Caki2 (cell line): ENCODE measurements at places on chromosomes 13 and 19. TPM values are rescaled to one million over a fixed set of nuclear protein-coding genes. Genes with fewer than 3 reads are reported as not detected.

- DNase-seq = no peak
Measured at GRCh38 chr13:77535448-77535847, at the start of gene SCEL. SCEL (plus strand) TSS chr13:77535706; CDS start chr13:77555876, 20,170 bp downstream.

DNA sequence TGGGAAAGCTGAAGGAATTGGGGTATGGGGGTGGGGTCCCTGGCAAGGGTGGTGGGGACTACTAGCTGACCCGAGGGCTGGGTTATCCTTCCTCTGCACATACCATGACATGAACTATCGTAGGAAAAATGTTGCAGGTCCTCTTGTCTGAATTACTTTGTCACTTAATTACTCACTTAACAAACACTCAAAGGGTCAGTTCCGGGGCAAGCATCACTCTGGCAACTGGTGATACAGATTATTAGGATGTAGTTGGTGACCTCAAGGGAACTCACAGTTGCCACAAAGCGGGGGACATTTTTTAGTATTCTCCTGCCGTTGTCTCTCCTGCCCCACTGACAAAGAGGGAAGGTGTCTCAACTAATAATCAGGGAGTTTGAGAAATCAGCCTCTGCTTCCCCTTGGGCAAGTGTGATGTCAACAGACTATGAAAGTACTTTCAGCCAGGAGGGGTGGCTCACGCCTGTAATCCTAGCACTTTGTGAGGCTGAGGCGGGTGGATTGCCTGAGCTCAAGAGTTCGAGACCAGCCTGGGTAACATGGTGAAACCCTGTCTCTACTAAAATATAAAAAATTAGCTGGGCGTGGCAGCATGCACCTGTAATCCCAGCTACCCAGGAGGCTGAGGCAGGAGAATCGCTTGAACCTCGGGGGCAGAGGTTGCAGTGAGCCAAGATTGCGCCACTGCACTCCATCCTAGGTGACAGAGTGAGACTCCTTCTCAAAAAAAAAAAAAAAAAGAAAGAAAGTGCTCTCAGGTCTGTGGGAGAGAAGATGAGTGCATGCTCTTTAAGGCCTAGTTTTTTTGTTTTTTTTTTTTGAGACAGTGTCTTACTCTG, 10.3 kb downstream of the DNAJB1 start:
- peak; percentile 87 for DNase-seq

DNA sequence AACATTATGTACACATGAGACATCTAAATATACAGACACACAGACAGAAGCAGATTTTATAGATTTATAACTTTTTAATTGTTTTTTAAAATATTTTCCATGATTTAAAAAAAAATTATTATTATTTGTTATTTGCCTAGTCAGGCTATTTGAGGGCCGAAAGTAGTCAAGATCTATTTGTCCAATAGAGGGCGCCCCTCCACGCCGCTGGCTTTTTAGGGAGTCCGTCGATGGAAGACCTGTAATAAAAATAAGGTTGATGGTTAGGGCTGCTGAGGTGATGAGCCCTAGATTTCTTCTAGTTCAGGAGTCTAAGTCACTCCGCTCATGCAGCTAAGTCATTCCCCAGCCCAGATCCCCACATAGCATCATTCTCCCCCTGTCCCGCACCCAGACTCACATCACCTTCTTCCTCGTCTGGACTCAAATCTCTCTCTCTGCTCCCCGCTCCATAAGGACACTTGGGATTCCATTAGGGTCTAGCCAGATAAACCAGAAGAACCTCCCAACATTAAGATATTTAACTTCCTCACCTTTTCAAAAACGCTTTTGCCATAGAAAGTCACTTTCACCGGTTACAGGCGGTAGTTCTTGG, 33.9 kb upstream of the CEACAM21 start:
- no peak for DNase-seq

GRCh38 chr13:31851216-31851615, 111.9 kb downstream of the RXFP2 start:
- no peak for DNase-seq

Gene PLA2G4C
- total RNA-seq = 19.9 and 22.9 TPM in 2 replicates

Gene PPP1R12C
- total RNA-seq = 40.3 and 63.4 TPM in 2 replicates

Gene ZNF581
- total RNA-seq = 10.8 and 23.3 TPM in 2 replicates
